ENCODE measurements at places on chromosomes 4 and X.

GRCh38 chr4:183987987-183988392 lies 82.9 kb downstream of the STOX2 start:
- DNase-seq = peak; percentile 28

- no peak for DNase-seq
Measured at GRCh38 chr4:145814246-145814645, 124.4 kb downstream of the ZNF827 start.

GRCh38 chr4:133623847-133624246 lies 474.8 kb downstream of the PCDH10 start:
- no peak for DNase-seq

DNA sequence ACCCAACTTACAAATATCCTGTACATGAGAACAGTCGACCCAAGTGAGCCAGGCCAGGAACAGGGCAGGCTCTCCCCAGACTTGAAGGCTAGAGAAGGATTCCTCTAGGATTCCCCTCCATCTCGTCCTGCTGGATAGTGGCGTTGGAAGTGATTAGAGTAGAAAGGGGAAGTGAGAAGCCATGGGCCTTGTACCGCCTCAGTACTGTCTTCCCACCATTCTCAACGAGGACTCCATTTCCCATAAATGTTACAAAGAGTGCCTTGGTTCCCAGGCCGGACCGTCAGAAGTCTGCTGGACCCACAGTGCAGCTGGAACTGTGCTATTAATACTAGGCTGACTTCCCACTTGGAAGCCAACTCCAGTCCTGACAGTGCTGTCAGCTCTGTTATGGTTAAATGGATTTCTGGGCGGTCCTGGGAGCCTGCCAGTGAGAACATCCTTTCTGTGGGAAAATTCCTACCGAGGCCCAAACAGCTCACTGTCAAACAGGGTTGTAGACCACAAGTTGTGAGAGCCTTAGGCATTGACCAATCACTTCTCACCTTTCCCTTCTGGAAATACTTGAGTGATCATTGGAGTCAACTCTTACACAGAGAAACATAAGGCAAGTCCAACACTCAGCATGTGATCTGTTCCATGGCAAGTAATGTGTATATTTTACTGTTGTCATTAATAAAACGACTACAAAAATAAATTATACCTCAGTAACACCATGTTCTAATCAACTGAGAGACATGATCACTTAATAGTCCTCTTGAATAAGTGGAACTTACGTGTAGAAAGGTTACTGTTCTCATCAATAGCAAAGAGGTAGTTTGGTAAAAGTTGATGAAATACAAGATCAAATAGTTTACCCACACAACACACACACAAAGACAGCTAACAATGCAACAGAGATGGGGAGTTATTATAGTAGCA lies 58.4 kb downstream of the AMELX start:
- DNase-seq = no peak

- no peak for DNase-seq
Measured at GRCh38 chr4:102298716-102299115, 46.6 kb downstream of the SLC39A8 start.

- no peak for DNase-seq
Measured at GRCh38 chr4:140672416-140672815, 83.8 kb downstream of the TBC1D9 start.
